ENCODE measurements at places on chromosomes 7 and 10.

GRCh38 chr7:69698109-69698825, 100.0 kb downstream of the AUTS2 start:
- no peak for DNase-seq

GRCh38 chr7:5633161-5634106, 148.0 kb downstream of the RNF216 start:
- DNase-seq = no peak

- no peak for DNase-seq
Observed at GRCh38 chr10:43843321-43844101, 194.8 kb upstream of the ZNF32 start.

- no peak for DNase-seq
Observed at GRCh38 chr7:131354390-131354789, 26.7 kb downstream of the MKLN1 start.

- no peak for DNase-seq
Observed at GRCh38 chr7:42929449-42929848, 2.5 kb downstream of the PSMA2 start.

GRCh38 chr10:14556285-14556956, 218.3 kb downstream of the FAM107B start:
- no peak for DNase-seq

GRCh38 chr10:88107296-88108097, 244.1 kb downstream of the PTEN start:
- DNase-seq = no peak

- DNase-seq = no peak
Observed at GRCh38 chr10:32046151-32046550, 10.1 kb downstream of the KIF5B start.

DNA sequence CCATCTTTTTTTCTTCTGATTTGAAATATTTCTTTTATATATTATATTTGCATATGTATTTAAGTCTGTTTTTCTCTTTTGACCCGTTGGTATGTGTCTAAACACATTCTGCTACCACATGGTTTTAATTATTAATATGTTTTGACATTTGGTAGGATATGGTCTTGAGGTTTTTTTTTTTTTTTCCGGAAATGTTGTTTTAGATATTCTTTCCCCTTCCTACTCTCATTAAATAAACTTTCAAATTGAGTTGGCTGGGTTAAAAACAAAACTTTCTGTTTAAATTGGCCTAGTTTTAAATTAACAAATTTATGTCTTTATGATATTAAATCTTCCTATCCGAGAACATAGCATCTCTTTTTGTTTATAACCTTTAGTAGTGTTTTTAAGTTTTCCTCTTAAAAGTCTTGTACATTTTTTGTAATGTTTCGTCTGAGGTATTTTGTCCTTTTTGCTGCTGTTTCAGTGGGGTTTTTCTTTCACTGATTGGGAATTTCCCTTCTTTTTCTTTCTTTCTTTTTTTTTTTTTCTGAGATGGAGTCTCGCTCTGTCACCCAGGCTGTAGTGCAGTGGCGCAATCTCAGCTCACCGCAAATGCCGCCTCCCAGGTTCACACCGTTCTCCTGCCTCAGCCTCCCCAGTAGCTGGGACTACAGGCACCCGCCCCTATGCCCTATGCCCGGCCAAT, 25.4 kb downstream of the STAM start:
- DNase-seq = no peak

- DNase-seq = no peak
Observed at GRCh38 chr10:111360260-111360925, 283.6 kb downstream of the ADRA2A start.

- no peak for DNase-seq
Observed at GRCh38 chr7:83691095-83691494, 42.2 kb upstream of the SEMA3E start.

GRCh38 chr10:29685506-29685905, 50.7 kb upstream of the SVIL start:
- DNase-seq = no peak

GRCh38 chr10:61337741-61338140, 115.4 kb downstream of the TMEM26 start:
- DNase-seq = no peak

DNA sequence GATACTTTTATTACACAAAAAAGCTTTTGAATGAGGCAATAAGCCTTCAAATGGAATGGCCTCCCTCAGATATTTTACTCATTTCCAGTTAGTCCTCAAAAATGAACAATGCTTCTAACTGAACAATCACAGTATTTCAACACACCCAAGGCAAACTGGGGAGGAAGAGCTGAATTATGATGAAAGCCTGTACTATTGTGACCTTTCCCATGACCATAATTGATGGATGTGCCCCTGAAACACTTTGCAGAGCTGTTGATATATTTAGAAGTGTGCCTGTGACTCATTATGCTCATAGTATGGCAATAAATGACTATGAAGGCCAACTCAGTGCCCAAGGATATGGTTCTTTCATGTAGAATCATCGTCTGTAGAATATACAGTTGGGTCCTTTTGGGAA, 248.1 kb downstream of the AHR start:
- no peak for DNase-seq

GRCh38 chr10:73827346-73828089, 16.1 kb upstream of the NDST2 start:
- no peak for DNase-seq

GRCh38 chr7:44259547-44260457, 59.0 kb downstream of the YKT6 start:
- DNase-seq = no peak

DNA sequence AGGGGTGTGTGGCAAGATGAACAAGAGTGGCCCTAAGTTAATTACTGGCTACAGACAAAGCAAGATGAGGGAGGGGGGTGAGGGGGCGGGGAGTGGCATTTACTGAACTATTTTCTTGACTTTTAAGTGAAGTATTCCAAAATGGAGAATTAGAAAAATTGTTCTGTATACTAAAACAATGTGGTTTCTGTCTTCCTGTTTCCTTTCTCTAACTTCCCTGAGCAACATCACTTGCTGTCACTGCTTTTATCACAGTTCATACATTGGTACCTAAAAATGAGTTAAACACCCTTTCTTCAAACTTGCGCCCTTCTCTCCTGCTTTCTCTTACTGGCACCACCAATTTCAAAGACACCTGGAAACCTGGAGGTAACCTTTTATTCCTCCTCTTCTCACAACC, 21.6 kb downstream of the PDZD8 start:
- no peak for DNase-seq

DNA sequence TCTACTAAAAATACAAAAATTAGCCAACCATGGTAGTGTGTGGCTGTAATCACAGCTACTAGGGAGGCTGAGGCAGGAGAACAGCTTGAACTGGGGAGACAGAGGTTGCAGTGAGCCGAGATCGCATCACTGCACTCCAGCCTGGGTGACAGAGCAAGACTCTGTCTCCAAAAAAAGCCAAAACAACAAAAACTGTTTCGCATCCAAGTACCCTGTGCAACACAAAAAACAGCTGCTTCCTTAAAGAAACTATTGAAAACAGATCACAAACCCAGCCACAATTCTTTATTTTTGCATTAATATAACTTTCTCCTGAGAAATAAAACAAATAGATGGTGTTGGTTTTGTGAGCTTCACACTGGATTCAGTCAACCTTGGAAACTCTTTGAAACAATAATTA, 112.1 kb upstream of the AFAP1L2 start:
- no peak for DNase-seq

- no peak for DNase-seq
Observed at GRCh38 chr7:45918556-45918955, 2.5 kb downstream of the IGFBP3 start.

DNA sequence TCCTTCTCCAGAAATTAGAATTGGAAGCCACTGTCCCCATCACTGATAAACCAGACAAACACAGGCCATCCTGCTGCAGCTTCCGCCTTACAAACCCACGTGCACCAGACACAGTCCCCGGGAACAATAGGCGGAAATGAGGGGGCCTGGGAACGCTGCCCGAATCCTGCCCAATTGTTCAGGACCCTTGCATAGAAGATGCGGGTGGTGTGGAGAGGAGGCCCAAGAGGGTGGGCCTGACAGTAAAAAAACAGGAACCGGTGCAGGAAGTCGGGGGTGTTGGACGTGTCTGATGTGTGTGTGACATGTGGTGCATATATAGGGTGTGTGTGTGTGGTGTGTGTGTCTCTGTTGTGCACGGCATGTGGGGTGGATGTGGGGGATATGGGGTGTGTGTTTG, 26.5 kb upstream of the CHST15 start:
- DNase-seq = no peak

GRCh38 chr10:3682745-3683144, 102.3 kb downstream of the KLF6 start:
- no peak for DNase-seq

GRCh38 chr7:99669782-99670181, 10.0 kb downstream of the CYP3A5 start:
- DNase-seq = no peak

DNA sequence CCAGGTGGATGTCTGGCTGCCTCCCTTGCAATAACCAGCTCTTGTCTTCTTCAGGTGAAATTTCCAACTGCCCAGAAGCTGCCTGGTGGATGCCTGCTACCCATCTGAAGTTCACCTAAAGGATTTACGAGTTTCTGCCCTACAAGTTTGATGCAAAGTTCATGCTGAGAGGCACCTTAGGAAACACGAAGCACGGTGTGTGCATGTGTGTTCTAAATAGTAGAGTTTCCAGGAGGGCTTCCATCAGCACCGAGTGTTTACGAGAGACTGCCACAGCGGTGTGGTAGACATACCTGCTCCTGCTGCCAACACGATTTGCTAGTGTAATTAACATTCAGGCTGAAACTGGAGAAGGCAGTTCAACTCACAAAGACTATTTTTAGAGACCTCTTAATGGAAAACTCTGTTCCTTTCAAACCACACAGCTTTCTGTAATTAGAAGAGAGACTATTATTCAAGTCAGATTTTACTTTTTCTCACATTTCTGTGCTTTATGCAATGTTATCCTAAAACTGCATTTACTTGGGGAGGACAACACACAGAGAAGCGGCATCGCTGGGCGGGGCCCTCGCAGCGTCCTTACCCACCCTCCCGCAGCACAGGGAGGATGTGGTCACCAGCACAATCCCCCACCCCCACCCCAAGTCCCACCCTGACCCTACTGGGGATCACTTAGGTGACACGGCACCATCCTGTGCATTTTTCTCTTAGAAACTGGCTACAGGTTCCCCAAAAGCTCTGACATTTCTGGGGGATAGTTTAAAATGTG, 15.5 kb upstream of the CPXM2 start:
- DNase-seq = no peak

GRCh38 chr10:21528236-21529031, 3.0 kb upstream of the SKIDA1 start:
- no peak for DNase-seq

GRCh38 chr7:16412274-16413254, 8.8 kb downstream of the CRPPA start:
- DNase-seq = no peak

- no peak for DNase-seq
Observed at GRCh38 chr10:35420827-35421552, 84.7 kb downstream of the CCNY start.

DNA sequence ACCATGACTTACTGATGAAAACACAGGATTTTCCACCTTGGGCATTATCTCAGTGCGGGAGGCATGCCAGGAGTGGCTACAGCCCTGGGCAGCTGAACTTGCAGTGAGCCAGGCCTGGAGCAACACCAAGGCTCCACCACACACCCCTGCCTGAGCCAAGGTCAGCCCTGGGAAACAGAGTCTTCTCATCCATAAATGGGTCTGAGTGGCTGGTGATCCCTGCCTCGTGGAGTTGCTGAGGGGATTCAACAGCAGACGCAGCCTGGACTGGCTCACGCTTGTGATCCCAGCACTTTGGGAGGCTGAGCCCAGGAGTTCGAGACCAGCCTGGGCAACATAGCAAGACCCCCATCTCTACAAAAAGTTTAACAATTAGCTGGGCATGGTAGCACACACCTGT, 32.2 kb downstream of the SPOCK2 start:
- no peak for DNase-seq

- DNase-seq = no peak
Observed at GRCh38 chr10:36492590-36493515, 632.5 kb upstream of the ANKRD30A start.

DNA sequence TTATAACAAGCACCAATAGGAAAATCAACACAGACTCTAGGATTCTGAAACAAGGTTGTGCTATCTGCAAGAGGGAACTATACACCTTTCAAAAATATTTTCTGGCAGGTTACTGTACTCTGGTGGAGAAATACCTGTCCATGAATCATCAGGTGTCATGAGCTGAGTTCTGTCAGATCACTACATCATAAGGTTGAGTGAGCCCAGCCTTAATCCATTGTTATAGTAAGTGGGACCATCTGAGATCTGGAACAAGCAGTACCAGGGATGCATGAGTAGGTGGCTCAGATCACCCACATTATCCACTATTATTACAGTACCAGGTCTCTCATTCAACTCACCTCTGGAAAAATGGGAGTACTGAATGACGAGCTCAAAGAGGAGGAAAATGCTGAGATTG, 212.4 kb downstream of the DGKI start:
- DNase-seq = no peak

GRCh38 chr10:101241840-101242707, 12.8 kb upstream of the LBX1 start:
- DNase-seq = no peak

- DNase-seq = no peak
Observed at GRCh38 chr7:46719616-46720015, 798.5 kb upstream of the IGFBP3 start.

DNA sequence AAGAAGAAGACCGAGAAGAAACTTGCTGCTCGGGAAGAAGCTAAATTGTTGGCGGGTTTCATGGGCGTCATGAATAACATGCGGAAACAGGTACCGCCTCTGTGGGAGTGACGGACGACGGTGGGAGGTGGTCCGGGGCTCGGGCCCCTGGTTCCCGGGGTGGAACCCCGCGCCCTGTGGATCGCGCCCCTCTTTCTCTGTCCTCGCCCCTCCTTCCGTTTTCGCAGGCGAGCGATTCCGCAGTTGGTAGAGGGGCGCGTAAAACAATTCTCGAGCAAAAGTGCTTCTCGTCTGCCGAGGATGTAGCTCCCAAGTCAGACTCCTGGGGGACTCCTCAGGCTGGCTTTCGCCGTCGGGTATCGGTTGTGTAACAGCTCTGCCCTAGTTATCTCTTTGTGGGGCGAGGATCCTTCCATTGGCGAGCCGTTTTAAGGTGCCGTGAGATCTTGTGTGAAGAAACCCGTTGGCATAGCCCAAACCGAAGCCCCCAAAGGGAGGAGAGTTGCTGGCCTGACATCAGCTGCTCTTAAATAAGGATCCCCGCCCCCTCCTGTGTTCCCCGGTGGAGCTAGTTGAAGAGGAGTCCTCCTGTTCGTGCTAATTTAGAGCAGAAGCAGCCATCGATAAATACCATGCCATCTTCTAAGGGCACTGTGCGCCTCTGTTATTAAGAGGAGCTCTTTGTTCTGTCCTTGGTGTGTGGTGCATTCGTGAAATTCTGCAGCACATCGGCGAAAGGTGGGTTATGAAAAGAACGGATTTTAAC, 655 bp downstream of the KLHL7 start:
- DNase-seq = peak; percentile 16

- DNase-seq = no peak
Observed at GRCh38 chr10:77867124-77867719, 59.3 kb downstream of the DLG5 start.

DNA sequence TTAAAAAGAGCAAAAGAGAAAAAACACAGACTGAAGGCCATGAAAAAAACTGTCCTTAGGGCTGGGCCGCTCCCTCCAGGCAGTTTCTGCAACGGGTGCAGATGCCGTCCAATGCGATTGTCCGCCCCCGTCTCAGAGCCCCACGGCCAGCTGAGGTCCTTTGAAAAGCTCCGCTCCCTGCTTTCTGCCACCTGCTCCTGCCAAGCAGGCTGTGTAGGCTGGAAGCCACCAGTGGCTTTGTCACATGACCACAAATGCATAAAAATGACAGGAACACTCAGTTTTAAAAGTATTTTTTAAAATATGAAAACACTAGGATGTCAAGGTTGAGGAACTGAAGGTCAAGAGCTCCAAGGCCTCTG, 71.7 kb downstream of the AMZ1 start:
- no peak for DNase-seq

All from stimulated activated CD4-positive, alpha-beta T cell treated with anti-CD3 and anti-CD28 coated beads, Interleukin-2, amount 100 ng/mL, for 4 hours (primary cell).